Right ventricle myocardium superior (tissue), 1 donor: ENCODE measurements at places on chromosomes 4 and X. TPM values are rescaled to one million over a fixed set of nuclear protein-coding genes. Genes with fewer than 3 reads are reported as not detected.

The ZNF185 gene
- total RNA-seq, result 1.6 TPM

The MAP3K15 gene
- total RNA-seq, result not detected

The HSFX1 gene
- total RNA-seq, result 1.9 TPM

The SLC10A6 gene
- 0.43 TPM for total RNA-seq

The IL21 gene
- not detected for total RNA-seq

The IQSEC2 gene
- total RNA-seq, result 10.5 TPM

The MAGEB10 gene
- total RNA-seq, result not detected

The HTN1 gene
- not detected for total RNA-seq

The IGSF1 gene
- total RNA-seq, result 4.3 TPM
